ENCODE measurements at places on chromosomes 3 and 15.
A peak's percentile ranks its signal among the peaks of the same experiment; 100 is the strongest.

DNA sequence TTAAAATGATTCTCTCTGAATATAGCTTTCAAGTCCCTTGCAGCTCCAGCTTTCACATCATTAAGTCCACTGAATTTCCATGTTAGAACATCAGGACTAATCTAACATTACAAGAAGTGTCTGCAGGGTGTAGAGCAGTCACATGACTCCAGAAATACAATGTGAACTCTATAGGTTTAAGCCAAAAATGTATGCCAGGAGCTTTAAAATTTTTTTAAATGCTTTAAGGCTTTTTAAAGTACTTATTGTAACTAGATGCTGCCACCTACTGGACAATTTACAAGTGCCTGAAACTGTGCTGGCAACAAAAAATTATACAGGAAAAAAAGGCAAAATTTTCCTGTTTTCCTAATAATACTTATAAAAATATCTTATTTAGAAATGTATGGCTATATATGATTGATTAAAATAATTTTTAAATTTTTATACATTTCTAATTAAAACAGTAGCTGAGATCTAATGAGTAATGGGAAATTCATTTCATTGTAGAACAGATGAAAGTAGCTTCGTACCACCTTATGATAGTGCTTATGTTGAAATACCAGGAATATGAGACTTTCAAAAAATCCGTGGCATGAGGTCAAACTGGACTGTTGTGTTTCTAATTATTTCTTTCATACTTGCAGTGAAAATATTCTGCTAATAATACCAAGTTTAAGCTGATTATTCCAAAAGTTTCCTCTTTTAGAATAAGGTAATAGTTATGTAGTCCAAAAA lies 25.7 kb downstream of the FSIP1 start:
- DNase-seq = peak; percentile 25

GRCh38 chr15:75982468-75982867 lies 29.8 kb downstream of the NRG4 start:
- DNase-seq = no peak

- DNase-seq = no peak
Observed at GRCh38 chr3:28718074-28718849, 369.6 kb upstream of the AZI2 start.

DNA sequence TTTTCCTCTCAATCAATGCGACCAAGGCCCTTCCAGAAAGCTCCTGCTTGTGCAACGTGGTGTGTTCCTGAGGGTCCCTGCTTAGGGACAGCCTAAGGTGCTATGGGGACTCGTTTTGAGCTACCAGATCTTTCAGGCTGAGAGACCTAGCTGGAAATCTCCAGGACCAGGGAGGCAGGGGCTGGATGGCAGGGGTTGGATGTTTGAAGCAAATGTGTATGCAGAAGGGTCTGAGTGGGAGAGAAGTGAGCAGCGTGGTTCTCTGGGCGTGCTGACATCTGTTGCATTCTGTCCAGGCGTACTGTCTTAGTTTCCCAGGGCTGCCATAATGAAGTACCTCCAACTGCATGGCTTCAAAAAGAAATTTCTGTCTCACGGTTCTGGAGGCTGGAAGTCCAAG lies 31.7 kb upstream of the SLCO2A1 start:
- DNase-seq = no peak

Data from HTR-8/SVneo (cell line).